ENCODE measurements at places on chromosomes 11 and 22. TPM values are rescaled to one million over a fixed set of nuclear protein-coding genes. Genes with fewer than 3 reads are reported as not detected.

Gene FADS2
- total RNA-seq = 6.5 TPM

GRCh38 chr11:47631473-47631872 lies 10.9 kb downstream of the MTCH2 start:
- peaks cover 18% of the 10 kb centered on the region for H3K36me3 ChIP-seq
- DNase-seq = no peak
- no peak overlapping the region for H3K27ac ChIP-seq
- no peaks in the 10 kb centered on the region for H3K27me3 ChIP-seq
- no peak overlapping the region for H3K4me3 ChIP-seq

Gene OR5A1
- not detected for total RNA-seq

- H3K4me3 ChIP-seq = no peak overlapping the region
- no peaks in the 10 kb centered on the region for H3K27me3 ChIP-seq
- H3K27ac ChIP-seq = no peak overlapping the region
- H3K36me3 ChIP-seq = no peaks in the 10 kb centered on the region
Measured at GRCh38 chr11:95443386-95443785, 212.4 kb upstream of the SESN3 start.

Gene SHISAL1
- total RNA-seq = 0.05 TPM

DNA sequence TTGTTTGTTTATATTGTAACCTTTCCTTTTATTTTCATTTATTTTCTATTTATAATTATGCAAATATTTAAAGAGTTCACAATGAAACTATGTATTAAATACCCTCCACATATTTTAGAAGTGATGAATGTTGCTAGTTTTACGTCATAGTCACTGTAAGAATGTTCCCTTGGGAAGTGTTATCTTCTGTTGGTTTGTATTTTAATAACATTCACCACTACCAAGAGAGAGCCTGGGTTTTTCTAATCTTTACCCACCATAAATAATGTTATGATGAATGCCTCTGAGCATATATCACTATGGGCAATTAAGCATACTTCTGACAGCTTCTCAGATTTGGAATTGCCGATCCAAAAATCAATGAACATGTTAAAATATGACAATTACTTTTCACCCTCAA lies 80.7 kb downstream of the GGT1 start:
- peaks cover 2% of the 10 kb centered on the region for H3K27me3 ChIP-seq
- H3K36me3 ChIP-seq = no peaks in the 10 kb centered on the region
- no peak for DNase-seq
- no peak overlapping the region for H3K4me3 ChIP-seq

GRCh38 chr11:17601676-17602075 lies 54.6 kb downstream of the OTOG start:
- H3K27me3 ChIP-seq = no peaks in the 10 kb centered on the region
- H3K27ac ChIP-seq = no peak overlapping the region
- H3K36me3 ChIP-seq = no peaks in the 10 kb centered on the region

GRCh38 chr22:42061041-42061440 lies 9.6 kb downstream of the NAGA start:
- H3K27me3 ChIP-seq = no peaks in the 10 kb centered on the region
- no peaks in the 10 kb centered on the region for H3K4me1 ChIP-seq
- no peaks in the 10 kb centered on the region for H3K36me3 ChIP-seq
- no peak overlapping the region for H3K27ac ChIP-seq

DNA sequence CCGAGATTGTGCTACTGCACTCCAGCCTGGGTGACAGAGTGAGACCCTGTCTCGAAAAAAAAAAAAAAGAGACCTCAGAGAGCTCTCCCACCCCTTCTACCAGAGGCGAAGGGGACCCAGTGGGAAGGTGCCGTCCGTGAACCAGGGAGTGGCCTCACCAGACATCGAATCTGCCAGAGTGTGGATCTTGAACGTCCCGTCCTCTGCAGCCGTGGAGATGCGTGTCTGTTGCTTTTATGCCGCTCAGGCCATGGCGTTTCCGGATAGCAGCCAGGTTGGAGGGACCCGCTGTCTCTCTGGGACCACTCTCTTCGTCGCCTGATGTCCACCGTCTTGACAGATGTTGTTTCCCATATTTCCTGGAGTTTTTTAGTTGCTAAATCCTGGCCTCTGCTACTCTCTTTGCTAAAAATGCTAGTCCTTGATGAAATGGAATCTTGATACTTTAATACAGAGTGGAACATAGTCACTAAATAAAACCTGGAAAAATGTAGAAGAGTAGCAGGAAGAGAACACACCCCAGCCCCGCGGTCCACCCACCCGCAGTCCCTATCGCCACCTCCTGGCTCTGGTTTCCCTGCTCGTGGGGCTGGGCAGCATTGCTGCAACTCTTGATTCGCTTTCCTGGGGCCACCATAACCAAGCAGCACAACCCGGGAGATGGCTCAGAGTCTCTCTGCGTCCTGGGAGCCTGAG lies 12.0 kb upstream of the MUC6 start:
- no peaks in the 10 kb centered on the region for H3K36me3 ChIP-seq
- no peak overlapping the region for H3K4me3 ChIP-seq
- no peak for DNase-seq
